ENCODE measurements at places on chromosomes 12 and 14. TPM values are rescaled to one million over a fixed set of nuclear protein-coding genes. Genes with fewer than 3 reads are reported as not detected.
A peak's percentile ranks its signal among the peaks of the same experiment; 100 is the strongest.

TAS2R8 gene
- not detected for total RNA-seq

KCNC2 gene
- total RNA-seq = not detected

PLEKHG3 gene
- total RNA-seq = 11.9 TPM

RBMS2 gene
- total RNA-seq = 9.3 TPM

FOXA1 gene
- not detected for total RNA-seq

RITA1 gene
- total RNA-seq = 29.6 TPM

RAD52 gene
- total RNA-seq = 14.6 TPM

C12orf54 gene
- total RNA-seq = not detected

SYT1 gene
- not detected for total RNA-seq

NFKBIA gene
- total RNA-seq = 82.9 TPM

GRCh38 chr12:10960211-10960610 lies 21.1 kb upstream of the TAS2R14 start:
- DNase-seq = no peak

DNA sequence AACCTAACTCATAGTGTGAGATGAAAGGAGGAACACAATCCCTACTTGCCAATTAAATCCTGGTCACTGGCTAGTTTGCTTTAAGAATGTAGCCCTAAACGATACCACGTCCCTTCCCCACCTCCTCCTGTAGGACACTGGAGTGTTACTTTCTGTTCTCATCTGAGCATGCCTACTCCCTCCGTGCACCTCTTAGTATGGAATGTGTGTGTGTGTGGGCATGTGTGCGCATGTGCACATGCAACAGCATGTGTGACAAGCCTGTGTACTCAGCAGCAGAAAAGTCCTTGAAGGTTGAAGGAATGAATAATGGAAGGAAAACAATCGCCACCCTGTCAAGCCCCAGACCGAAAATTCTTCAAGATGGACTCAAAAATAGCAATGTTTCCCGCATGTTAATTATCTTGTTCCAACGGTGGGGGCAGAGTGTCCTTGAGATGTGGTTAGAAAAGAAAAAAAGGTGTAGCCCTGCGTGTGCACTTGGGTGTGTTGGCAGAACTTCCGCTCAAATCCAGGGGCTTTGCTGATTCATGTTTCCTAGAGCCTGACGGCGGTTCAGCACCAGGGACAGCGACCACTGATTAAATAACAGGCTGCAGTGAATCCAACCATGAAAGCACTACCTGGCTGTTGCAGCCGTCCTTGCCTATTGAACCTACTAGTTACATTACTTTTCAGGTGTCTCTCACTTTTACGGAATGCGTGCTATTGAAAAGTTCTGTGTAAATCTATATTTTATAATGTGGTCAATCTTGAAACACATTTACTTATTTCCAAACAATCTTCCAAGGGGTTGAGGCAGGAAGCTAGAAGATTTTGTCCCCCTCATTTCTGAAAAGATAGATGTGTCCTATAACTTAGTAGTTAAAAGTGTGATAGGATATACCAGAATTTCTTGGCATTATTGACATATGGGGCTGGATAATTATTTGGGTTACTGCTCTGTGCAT lies 79.8 kb downstream of the SRRM4 start:
- DNase-seq = peak; percentile 48

GRCh38 chr14:96092936-96093335 lies 53.8 kb downstream of the C14orf132 start:
- no peak for DNase-seq

DNA sequence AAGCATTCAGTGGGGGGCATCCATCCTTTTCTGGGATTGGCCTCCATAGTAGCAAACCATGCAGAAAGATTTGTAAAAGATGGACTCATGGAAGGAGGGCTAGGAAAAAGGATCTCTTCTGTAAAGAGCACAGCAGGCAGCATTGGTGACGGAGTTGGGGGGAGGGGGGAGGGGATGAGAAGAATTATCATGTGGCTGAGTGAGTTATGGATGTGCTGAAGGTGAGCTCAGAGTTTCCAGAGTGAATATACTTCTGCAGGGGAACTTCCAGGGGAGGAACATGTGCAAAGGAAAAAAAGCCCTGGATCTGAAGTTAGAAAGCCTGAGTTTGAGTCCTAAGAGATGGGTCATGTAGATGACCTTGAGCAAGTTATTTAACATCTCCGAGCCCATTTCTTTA lies 3.9 kb upstream of the B4GALNT3 start:
- DNase-seq = no peak

DNA sequence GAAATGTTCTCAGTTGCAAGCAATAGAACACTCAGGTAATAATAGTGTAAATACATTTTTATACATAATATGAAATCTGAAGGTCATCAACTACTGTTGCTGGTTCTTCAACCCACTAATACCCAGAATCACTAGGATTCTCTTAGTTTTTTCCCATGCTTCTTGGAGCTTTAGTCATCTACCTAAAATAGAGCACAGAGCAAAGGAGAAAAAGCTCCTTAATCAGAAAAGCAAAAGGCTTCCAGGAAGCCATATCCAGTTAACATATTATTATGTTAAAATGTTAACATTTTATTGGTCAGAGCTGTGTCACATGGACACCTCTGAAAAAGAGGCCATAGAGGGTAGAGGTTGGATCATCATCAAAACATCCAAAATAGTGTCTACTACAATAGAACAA lies 57.0 kb downstream of the CCER1 start:
- no peak for DNase-seq

DNA sequence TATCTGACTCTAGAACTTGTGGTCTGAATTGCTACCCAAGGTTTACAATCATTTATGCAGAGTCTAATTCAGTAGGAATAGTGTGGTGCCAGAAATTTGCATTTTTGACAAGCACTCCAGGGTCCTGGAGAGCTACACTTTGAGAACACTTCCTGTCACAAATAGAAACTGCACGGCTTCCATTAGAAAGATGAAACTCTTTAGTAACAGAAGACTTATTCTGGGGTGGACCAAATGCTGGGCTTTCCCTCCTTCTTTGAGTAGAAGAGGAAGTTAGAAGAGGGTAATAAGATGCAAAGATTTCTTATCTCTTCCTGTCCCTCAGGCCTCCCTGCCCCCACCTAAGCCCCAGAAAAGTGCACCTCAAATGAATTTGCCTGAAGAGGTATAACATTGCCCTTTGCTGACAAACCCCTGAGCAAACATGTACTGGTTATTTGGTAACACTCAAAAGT lies 28.4 kb downstream of the DGLUCY start:
- DNase-seq = peak; percentile 60

DNA sequence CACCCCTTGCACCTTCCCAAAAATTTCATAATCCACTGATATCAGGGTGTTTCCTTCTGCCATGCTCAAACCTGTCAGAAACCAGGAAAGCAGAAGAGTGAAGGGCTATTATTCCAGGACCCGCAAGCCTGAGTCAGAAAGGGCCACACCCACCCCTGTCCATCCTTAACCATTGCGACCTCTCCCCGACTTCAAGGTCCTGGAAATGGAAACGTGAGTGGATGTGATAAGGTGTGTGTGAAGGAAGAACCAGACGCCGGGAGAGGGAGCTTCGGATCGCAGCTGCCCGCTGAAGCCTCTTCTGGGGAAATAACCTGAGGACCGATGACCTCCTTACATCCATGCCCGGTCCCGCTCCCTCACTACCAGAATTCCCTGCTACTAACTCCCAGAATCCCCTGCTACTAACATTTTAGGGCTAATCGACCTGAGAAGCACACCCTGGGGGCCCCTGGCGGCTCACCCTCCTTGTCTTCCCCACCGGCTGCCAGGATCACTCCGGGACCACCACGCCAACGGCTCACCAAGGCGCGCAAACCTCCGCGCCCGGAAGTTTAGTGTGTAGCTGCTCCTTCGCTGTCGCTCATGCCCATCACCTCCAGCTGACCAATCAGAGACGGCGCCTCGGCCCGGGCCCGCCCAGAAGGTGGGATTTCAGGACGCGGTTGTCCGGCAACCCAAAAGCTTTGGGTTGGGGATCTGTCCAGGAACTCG lies at the start of gene ACYP1:
TSS of gene ACYP1 (minus strand) at position 534 of the 714 bp plus-strand sequence. CDS start at position 63, 471 bp downstream.
- peak; percentile 95 for DNase-seq

- DNase-seq = peak; percentile 69
Observed at GRCh38 chr12:12503384-12504078, 59.1 kb downstream of the DUSP16 start.

- no peak for DNase-seq
Observed at GRCh38 chr12:8841778-8842177, 19.4 kb downstream of the A2ML1 start.

DNA sequence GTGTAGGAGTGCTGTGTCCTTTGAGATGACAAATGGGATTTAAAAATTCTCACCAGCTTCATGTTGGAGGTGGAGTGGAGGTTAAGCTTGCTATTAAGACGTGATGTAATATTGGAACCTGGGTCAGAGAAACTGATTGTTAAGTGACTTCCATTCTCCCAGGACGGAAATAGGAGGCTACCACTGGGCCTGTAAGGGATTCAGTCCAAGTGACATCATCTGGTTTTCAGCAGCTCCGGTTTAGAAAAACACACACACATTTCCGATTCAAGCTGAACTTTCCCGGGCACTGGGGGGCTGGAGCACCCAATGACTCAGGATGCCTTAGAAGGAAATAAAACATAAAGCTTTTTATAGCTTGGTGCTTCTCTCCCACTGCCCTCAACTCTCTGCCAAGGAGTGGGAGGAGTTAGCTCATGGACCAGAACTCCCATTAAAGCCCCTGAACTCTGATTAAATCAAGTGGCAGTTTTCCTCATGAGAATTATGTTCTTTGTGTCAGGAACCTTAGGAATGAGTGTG lies 12.4 kb downstream of the CALM1 start:
- no peak for DNase-seq

DNA sequence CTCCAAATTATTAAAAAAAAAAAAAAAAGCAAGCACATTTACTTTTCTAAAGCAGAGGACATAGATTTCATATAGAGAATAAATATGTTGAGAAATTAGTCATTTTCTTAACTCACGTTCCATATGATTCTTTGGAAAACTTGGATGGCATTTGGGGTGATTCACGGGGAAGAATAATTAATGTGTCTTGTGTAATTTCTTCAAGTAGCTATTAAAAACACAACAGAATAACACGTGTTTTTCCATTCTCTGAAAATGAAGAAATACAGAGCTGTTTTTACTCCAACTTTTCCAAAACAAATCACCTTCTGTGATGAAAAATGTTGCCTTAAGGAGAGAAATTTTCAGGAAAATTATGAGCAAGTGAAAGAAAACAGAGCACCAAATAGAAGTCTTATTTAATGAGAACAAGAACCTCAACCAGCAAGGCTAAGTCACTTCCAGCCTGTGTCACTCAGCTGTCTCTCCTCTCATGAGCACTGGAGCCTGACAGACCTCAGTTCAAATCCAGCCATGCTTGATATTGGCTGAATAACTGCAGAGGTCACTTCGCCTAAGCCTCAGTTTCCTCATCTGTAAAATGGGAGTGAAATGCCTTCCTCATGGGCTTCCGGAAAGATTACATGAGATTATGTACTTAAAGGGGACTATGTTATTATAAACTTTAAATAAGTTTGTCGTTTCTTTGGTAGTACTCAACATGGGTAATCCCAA lies 42.8 kb upstream of the NUAK1 start:
- DNase-seq = no peak

GRCh38 chr12:123763093-123763492 lies 992 bp downstream of the DNAH10 start:
- no peak for DNase-seq

GRCh38 chr12:23488130-23488529 lies 461.3 kb downstream of the SOX5 start:
- no peak for DNase-seq

- DNase-seq = no peak
Observed at GRCh38 chr12:95731519-95731958, 59.0 kb downstream of the NTN4 start.

DNA sequence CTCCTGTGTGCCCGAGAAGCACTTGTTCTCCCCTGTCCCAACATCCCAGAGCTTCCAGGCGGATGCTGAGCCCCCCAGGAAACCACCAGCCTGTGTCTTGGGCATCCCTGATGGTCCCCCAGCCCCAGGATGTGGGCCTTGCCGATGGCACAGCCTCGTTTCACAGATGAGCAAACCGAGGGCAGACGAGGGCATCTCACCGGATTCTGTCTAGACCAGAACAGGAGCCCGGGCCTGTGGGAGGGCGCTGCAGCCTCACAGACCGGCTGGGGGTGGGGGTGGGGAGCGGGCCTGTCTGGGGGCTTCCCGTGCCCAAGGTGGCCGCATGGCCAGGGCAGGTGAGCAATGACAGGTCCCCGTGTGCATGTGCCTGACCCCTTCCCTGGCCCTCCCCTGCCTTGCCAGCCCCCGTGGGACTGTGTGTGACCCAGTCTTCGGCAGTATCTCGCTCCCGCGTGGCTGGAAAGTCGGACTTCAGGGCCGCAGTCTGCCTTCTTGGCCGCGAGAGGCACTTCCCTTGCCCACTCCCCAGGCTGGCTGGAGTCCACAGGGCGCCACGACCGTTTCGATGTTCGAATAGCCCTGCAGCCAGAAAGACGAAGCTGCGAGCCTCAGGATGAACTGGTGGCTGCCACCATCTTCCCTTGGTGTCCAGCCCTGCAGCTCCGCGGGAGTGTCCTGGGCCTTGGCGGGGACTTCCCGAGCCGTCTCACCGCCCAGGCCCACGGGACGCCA lies 8.9 kb downstream of the RFLNA start:
- DNase-seq = no peak

- no peak for DNase-seq
Observed at GRCh38 chr12:88450136-88450535, 130.1 kb downstream of the KITLG start.

- no peak for DNase-seq
Observed at GRCh38 chr12:124687917-124688316, 120.5 kb upstream of the NCOR2 start.

DNA sequence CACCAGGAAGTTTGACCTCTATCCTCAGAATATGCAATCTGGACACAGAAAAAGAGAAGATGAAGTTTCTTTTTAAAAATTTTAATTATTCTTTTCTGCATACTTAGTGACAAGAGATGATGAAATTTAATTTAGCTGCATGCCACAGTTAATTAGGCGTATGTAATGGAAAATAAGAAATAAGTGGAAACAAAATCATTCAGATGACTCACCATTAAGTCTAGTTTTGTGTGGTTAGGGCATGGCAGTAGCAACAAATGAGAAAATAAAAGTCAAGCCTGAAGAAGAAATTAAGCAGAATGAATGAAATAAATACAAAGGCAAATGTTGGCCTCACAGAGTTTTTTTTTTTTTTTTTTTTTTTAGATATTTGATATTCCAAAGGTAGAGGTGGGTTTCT lies 30.9 kb upstream of the KLRD1 start:
- DNase-seq = no peak

- DNase-seq = no peak
Observed at GRCh38 chr12:71208053-71208685, 50.4 kb upstream of the TSPAN8 start.

DNA sequence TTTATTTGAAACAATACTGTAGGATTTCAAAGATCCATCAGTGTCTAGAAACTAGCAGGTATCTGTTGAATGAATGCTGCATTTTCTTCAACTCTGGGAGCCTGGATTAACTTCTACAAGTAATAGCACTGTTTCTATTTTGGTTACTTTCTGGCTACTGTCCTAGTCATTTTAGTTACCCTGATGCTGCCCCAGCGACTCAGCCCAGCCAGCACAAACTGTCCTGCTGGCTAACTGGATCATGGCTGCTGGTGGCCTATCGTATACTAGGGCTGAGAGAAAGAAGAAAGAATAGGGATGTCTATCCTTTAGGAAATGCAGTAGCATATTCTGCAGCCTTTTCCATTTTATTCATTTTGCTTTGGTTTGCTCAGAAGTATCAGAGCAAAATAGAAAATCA lies 53.9 kb downstream of the NTN4 start:
- no peak for DNase-seq

GRCh38 chr12:104669851-104670337 lies 213.1 kb downstream of the CHST11 start:
- DNase-seq = peak; percentile 79
